RWPE1 (cell line): ENCODE measurements at places on chromosomes 7 and 10.
A peak's percentile ranks its signal among the peaks of the same experiment; 100 is the strongest.

GRCh38 chr7:37346761-37347160 lies 101.9 kb downstream of the ELMO1 start:
- no peak for DNase-seq

- no peak for DNase-seq
These were observed 36.1 kb downstream of the GPRIN2 start for GRCh38 chr10:46520381-46520780.

DNA sequence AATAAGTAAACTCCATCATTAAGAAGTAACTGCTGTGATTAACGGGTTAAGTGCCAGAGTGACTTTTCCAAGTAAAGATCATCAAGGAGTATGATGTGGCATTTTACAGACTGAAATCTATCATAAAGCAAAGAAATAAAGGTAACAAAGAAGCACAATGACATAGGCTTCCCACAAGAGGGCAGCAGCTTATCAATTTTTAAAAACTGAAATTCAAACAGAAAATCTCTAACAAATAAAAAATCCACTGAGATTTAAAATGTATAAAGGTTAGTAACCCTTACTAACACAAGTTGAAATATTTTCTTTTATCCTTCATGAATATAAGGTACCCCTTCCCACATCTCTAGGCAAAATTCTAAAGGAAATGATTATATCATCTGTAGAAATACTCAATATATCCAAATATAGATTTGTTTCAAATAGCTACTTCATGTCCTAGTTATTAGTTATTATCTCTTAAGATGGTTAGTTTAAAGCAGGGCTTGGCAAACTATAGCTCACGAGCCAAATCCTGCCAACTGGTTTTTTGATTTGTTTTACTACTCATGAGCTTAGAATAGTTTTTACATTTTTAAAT lies 29.2 kb downstream of the FAM3C start:
- peak; percentile 19 for DNase-seq

- DNase-seq, result no peak
These were observed 30.6 kb downstream of the RBM17 start for GRCh38 chr10:6119423-6119822.

GRCh38 chr10:81026591-81026990 lies 488.9 kb downstream of the SH2D4B start:
- DNase-seq, result no peak
